ENCODE measurements at places on chromosomes 3 and 15.

- DNase-seq: no peak
Observed at GRCh38 chr3:118089563-118089962, 945.1 kb downstream of the IGSF11 start.

- no peak for DNase-seq
Observed at GRCh38 chr3:109874896-109875708, 537.8 kb upstream of the DPPA4 start.

GRCh38 chr3:43221076-43221475, 65.3 kb upstream of the SNRK start:
- DNase-seq: no peak

DNA sequence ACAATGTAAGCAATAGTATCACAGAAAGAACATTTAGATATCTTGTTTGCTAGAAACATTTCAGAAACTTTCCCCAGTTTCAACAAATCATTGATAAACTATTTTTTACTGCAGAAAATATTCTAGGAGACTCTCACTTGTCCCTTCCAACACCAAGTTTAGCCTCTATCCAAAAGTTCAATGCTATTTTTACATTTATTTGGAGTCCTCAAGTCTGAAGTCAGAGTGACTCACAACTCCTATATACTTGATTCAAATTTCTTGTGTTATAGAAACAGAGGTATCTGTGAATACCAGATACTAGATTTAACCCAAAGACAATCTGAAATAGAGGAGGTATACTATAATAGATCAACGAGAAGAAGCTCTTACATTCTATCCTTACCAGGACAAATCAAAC, 49.6 kb downstream of the RFX7 start:
- peak; percentile 15 for DNase-seq

- DNase-seq: no peak
Observed at GRCh38 chr3:72517921-72518424, 330.3 kb downstream of the SHQ1 start.

DNA sequence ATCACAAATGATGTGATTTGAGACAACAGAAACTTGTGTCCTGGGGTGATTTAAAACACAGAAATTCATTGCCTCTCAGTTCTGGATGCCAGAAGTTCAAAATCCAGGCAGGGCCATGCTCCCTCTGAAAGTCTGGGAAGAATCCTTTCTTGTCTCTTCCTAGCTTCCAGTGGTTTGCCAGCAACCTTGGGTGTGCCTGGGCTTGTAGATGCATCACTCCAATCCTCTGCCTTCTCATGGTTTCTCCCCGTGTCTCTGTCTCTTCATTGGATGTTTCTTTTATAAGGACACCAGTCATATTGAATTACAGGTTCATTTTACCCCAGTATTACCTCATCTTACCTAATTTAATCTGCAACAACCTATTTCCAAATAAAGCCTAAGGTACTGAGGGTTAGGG, 16.7 kb downstream of the ZPLD1 start:
- DNase-seq: no peak

DNA sequence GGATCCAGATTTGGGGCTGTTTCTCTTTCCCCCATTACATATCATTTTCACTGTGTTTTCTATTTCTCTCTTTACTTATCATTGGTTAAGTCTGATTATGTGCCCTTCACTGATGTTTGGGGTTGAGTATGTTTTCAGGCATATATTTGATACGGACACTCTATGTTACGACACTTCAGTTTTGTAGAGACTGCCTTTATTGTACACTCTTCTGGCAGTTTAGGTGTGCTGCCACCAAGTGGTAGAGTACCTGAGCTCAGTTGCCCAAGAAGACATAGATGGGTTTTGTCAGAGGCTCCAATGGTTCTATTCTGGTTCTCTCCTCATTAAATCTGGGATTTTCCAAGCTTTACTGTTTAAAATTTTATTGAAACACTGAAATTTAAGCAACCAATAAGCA, 255.0 kb upstream of the ROPN1 start:
- no peak for DNase-seq

DNA sequence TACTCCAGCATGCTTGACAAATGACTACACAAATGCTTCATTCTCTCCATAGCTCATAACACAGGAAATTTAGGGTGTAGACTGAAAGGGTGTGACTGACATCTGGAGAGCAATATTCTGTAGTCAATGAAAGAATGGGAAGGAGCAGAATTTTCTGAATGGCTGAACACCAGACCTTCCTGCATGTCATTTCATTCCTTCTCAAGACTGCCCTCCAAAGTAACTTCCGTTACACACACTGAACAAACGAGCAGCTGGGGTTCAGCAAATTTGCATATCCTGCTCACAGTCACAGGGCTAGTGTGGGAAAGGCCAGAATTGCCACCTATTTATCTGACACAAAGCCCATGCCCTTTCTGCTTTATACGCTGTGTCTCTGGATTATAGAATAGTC, 325.0 kb upstream of the CFAP20DC start:
- no peak for DNase-seq

DNA sequence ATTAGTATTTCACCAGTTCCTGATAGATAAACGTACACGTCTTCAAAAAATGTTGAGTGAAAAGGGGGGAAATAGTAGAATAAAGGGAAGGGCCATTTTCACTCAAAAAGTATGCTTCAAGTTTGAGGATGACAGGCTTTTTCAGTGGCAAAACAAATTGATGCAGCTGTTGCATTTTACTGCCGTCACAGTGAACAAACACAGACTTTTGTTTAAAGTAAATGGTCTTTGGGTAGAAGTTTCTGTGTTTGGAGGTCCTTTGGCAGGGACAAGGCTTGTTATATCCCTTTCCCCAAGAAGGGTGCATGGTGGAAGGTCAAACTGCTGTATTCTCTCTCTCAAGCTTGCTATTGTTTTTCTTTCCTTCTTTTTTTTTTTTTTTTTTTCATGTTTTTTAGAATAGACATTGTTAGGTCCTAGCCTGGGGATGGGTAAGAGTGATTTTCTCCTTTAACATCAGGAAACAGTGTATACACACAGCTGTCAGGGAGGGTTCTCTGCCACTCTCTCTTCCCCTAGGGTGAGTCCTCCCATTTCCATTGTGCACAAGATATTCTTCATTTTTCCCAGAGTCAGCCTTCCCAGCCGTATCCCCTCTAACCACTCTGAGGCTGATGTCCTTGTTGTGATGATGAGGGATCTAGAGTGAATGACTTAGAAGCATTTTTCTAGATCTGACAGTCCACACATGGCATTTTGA, 6.6 kb upstream of the SUCNR1 start:
- peak; percentile 47 for DNase-seq

GRCh38 chr3:52714335-52715302, 8.7 kb downstream of the SPCS1 start:
- no peak for DNase-seq

- no peak for DNase-seq
Observed at GRCh38 chr3:32302601-32303398, 64.3 kb downstream of the CMTM8 start.

DNA sequence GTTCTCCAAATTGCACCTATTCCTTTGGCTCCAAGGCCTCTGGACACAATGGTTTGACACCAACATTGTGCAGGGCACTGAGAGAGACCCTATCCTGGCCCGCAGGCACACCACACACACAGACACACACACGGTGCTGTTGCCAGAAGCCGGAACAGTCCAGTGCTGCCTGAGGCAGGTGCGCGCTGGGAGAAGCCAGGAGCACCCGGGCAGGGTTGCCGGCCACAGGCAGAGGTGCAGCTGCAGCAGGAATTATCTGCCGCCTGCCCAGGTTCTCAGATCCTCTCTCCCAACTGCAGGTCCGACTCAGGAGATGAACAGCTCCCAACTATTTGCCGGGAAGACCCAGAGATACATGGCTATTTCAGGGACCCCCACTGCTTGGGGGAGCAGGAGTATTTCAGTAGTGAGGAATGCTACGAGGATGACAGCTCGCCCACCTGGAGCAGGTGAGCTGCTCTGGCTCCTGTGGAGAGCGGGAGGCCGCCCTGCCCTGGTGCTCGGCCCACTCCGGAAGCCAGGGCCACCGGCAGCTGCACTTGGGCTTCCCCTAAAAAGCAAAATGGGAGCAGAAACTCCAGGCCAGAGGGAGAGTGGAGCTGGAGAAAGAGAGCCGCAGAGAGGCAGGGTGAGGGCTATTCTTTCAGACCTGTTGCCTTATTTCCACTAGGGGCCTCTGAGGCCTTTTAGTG, 42.9 kb downstream of the CHDH start:
- no peak for DNase-seq

GRCh38 chr15:25171856-25172687, 217.3 kb downstream of the SNRPN start:
- no peak for DNase-seq

GRCh38 chr3:171039674-171040073, 13.2 kb upstream of the SLC2A2 start:
- DNase-seq: no peak

DNA sequence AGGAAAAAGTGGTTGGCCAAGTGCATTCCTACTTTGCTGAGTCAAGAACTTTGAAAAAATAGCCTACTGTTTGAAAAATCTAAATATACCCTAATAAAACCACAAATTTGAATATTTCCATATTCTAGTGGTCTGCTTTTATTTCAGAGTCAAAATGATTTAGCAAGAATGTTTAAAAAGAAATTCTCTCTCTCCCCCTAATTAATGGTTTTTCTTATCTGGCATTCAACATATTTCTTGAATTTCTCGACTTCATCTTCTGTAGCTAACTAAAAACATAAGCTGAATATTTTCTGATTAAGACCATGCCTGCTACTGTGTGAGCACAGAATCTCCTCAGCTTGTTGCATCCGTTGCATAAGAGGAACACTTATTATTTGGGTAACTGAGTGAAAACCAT, 563.5 kb upstream of the TBL1XR1 start:
- DNase-seq: peak; percentile 94

DNA sequence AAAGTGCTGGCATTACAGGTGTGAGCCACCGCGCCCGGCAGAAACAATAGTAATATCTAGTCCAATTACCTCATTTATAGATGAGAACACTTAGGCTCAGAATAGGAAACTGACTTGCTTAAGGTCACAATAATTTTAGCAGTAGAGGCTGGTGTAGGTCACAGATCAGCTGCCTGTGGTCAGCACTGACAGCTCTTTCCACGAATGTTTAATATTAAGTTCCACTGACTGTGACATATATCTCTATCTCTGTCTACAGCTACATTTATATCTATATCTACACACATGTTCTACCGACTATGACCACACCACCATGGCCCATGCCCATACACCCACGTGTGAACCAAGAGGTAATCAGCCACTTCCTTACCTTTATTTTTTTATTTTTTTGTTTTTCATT, 40.2 kb upstream of the DLG1 start:
- DNase-seq: no peak

GRCh38 chr3:123540285-123540684, 44.6 kb downstream of the HACD2 start:
- DNase-seq: no peak

GRCh38 chr3:8756671-8757070, 12.7 kb downstream of the OXTR start:
- DNase-seq: no peak

GRCh38 chr3:129553719-129554118, 10.7 kb downstream of the H1-8 start:
- no peak for DNase-seq

DNA sequence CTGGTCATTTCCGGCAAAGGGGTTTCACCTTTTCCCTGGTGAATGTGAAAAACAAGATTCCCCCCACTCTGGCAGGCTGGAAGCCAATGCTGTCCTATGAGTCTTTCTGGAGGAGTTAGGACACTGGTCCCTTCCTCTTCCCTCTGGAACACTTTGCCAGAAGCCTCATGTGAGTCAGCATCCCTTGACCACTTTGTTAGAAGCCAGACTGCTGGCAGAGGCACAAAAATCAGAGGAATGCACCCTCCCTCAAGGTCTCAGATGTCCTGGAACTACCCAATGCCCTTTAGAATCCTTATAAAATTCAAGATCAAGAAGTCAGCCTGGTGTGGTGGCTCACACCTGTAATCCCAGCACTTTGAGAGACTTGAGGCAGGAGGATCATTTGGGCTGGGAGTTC, 26.6 kb downstream of the ITGB5 start:
- DNase-seq: peak; percentile 97

DNA sequence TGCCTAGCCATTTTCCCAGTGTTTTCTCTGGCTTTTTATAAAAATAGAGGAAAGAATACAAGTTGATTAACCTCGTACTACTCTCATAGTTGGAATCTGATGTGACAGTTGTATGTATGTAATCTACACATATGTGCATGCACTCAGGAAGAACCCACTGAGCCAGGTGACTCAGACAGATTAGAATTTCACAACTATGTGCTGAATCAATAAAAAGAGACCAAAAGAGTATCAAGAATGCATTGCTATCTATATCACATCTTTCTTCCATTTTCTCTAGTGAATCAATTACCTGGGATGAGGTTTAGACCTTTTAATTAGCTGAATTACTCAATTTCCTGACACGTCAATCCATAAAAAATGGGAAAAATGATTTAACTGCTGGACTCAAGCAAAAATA, 319.3 kb upstream of the ATP10A start:
- peak; percentile 72 for DNase-seq

- DNase-seq: peak; percentile 50
Observed at GRCh38 chr15:80060356-80061006, 1.0 kb downstream of the ZFAND6 start.

DNA sequence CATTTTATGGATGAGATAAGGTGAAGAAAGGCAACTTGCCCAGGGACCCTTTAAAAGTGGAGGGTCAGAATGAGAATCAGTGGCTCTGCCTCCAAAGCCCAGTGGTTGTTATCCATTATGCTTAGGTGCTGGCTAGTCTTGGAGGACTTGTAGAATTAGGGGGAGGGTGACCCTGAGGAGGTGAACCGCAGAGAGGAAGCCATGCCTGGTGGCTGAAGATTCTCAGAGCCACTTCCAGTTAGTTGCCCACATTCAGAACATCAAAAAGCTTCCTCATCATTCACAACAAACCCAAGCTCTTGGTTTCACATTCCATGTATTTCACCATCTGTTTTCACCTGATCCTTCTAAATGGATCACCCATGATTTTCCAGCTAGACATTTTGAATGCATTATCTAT, 11.2 kb downstream of the EBLN2 start:
- DNase-seq: no peak

All from fibroblast of skin of right quadriceps (primary cell).